ENCODE measurements at places on chromosomes 12 and 14.

DNA sequence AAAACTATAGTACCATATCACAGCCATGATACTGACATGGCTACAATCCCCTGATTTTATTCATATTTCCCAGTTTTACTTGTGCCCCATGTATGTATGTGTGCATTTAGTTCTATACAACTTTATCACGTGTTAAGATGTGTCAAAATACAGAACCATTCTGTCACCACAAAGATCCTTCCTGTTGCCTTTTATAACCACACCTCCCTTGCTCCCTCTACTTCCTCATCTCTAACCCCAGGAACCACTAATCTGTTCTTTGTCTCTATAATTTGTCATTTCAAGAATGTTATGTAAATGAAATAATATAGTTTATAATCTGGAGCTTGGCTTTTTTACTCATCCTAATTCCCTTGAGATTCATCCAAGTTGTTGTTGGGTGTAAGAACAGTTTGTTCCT is 358.4 kb downstream of the DPF3 start:
- DNase-seq, result no peak

GRCh38 chr12:46260124-46260912 is 8.5 kb downstream of the SLC38A1 start:
- no peak for DNase-seq

GRCh38 chr14:24613241-24613640 is 3.8 kb upstream of the GZMH start:
- no peak for DNase-seq

DNA sequence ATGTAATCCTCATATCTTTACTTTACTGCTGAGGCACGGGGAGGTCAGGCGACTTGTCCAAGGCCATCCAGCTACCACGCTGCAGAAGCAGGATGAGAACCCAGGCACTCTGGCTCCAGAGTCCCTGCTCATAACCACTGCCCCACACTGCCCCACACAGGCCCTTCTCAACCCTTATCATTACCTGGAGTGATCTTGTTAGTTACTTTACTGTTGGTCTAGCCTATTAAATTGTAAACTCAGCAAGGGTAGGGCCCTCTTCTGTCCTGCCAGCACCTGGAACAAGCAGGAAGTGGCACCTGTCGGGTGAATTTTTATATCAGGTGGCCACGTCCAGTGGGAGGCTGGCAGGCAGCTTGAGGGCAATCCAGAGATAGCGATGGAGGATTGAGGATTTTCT is 12.2 kb downstream of the FAIM2 start:
- no peak for DNase-seq

- DNase-seq, result no peak
Measured at GRCh38 chr12:93154753-93155480, 222.8 kb upstream of the NUDT4 start.

- DNase-seq, result no peak
Measured at GRCh38 chr12:107515446-107515958, 170.1 kb upstream of the PWP1 start.

GRCh38 chr12:115037830-115038229 is 353.9 kb upstream of the TBX3 start:
- no peak for DNase-seq

DNA sequence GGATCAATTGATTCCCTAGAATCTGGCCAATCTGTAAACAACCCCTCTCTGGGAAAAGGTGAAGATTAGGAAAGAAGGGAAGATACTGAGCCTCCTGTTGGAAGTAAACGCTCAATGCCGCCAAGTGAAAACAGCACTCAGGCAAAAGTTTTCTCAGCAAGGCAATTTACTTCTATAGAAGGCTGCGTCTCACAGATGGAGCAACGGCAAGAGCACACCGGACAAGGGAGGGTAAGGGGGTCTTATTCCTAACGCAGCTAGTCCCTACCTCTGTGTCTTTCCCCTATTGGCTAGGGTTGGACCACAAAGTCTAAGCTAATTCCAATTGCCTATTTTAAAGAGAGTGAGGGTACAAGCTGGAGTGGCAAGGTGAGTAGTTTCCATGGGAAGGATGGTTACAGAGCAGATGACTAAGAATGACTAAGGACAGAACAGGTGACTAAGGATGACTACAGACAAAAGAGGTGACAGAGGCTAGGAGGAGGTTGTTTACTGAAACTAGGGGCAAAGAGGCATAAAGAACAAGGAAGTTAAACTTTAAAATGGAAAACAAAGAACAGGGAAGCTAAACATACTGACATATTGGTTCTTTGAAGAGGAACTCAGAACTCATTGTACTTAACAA is 5.6 kb upstream of the TTC9 start:
- no peak for DNase-seq

DNA sequence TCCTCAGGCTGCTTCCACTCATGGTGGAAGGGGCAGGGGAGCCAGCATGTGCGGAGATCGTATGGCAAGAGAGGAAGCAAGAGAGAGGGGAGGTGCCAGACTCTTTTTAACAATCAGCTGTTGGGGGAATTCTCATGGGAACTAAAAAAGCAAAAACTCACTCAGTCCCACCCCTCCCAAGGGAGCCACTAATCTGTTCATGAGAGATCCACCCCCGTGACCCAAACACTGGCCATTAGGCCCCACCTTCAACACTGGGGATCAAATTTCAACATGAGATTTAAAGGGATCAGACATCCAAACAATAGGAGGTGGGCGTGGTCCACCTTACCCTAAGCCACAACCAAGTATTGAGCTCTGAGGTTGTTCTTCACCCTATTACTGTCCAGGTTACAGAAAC is 375.1 kb downstream of the GRIN2B start:
- no peak for DNase-seq
